ENCODE measurements at places on chromosomes 1 and 21.
A peak's percentile ranks its signal among the peaks of the same experiment; 100 is the strongest.

- no peak for DNase-seq
Measured at GRCh38 chr1:156204686-156205085, 8.1 kb upstream of the PMF1 start.

GRCh38 chr21:39083377-39084008, 99.8 kb downstream of the PSMG1 start:
- DNase-seq: no peak

GRCh38 chr1:20110679-20111078, 8.7 kb downstream of the PLA2G2D start:
- DNase-seq: no peak

DNA sequence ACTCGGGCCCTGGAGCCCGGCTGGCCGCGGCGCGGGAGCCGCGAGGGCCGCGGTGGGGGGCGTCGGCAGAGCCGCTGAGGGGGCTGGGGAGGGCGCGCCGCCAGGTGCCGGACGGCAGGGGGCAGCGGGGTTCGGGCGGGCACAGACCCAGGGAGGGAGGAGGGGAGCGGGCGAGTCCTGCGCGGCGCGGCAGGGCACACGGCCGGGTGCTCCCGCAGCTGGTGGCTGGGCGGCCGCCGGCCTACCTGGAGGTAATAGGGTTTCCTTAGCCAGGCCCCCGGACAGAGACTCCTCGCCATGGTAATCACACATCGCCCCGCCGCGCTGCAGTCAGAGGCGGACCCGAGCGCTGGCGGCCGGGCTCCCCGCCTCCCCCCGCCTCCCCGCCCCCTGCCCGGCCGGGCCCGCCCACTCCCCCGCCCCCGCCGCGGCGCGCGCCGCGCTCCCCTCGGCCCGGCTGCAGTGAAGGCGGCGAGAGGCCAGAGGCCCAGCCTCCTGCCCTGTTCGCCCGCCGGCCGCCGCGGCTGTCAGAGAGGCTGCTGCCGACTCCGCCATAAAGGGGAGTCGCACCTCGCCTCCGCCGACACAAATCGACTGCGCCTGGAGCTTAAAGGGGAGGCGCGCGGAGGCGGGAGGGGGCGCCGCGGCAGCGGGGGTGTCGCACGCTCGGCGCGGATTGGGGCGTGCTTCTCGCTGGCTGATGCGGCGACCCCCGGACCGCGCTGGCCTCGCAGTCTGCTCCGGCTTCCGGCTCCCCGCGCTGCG, at the start of gene DIPK1A:
DIPK1A (minus strand) TSS at position 332 of the 765 bp plus-strand sequence; CDS start at position 299, 33 bp downstream.
- DNase-seq: peak; percentile 65

GRCh38 chr1:69985901-69986439, 219.4 kb downstream of the LRRC40 start:
- no peak for DNase-seq
